Mesangial cell (primary cell): ENCODE measurements at places on chromosomes 6 and 20. TPM values are rescaled to one million over a fixed set of nuclear protein-coding genes. Genes with fewer than 3 reads are reported as not detected.

CEP43 gene
- 5.6 and 9.6 TPM in 2 replicates for total RNA-seq

CAGE1 gene
- total RNA-seq, result not detected in 2 replicates

CASS4 gene
- total RNA-seq, result 0.38 TPM in 1 of 2 replicates, not detected in the other

CDSN gene
- 0.25 TPM in 1 of 2 replicates, not detected in the other for total RNA-seq

EYA2 gene
- total RNA-seq, result 0.38 TPM in 1 of 2 replicates, not detected in the other

VSTM2L gene
- total RNA-seq, result 2.0 and 5.5 TPM in 2 replicates

CLPSL2 gene
- not detected in 2 replicates for total RNA-seq

CCM2L gene
- not detected in 2 replicates for total RNA-seq
